ENCODE measurements at places on chromosomes 7 and 10. TPM values are rescaled to one million over a fixed set of nuclear protein-coding genes. Genes with fewer than 3 reads are reported as not detected.

The CFAP46 gene
- 0.76 TPM for total RNA-seq

The SRRM3 gene
- 3.3 TPM for total RNA-seq

The ASB15 gene
- total RNA-seq, result not detected

The PON3 gene
- 0.13 TPM for total RNA-seq

DNA sequence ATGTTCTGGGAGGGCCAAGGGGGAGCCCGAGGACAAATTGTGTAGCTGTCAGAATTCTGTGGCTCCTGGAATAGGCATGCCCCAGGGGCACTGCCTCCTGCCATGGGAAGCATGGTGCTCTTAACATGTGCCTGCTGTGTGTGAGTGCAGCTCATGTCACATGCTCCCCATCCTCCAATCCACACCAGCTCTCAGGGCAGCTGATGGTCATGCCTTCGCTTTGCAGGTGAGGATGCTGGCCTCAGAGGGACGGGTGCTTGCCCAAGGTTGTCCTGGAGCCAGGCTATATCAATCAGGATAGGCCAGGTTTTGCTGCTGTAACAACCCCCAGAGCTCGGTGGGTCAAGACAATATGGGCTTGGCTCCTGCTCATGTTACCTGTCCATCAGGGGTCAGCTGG, 303.4 kb downstream of the RPS24 start:
- DNase-seq, result no peak

DNA sequence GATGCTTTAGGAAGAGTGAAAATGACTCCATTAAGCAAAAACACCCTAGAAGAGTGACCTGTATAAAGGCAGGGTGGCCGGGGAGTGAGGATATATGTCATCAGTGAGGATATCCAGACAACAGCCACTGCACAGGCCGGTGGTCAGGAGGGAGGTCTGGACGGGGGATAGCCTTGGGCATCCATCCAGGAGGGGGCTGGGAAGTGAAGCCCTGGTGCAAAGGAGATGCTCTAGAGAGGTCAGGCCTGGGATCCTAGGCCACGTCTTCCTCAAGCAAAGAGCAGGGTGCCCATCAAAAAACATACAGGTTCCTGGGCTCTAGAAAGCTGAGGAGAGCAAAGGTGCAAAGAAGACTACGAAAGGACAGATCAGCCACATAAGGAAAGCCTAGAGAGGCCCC, 25.6 kb downstream of the FAM171A1 start:
- DNase-seq, result no peak

GRCh38 chr10:18545621-18546305, 105.6 kb downstream of the NSUN6 start:
- DNase-seq, result no peak

GRCh38 chr7:100346921-100347320, 11.0 kb upstream of the PILRB start:
- DNase-seq, result no peak

DNA sequence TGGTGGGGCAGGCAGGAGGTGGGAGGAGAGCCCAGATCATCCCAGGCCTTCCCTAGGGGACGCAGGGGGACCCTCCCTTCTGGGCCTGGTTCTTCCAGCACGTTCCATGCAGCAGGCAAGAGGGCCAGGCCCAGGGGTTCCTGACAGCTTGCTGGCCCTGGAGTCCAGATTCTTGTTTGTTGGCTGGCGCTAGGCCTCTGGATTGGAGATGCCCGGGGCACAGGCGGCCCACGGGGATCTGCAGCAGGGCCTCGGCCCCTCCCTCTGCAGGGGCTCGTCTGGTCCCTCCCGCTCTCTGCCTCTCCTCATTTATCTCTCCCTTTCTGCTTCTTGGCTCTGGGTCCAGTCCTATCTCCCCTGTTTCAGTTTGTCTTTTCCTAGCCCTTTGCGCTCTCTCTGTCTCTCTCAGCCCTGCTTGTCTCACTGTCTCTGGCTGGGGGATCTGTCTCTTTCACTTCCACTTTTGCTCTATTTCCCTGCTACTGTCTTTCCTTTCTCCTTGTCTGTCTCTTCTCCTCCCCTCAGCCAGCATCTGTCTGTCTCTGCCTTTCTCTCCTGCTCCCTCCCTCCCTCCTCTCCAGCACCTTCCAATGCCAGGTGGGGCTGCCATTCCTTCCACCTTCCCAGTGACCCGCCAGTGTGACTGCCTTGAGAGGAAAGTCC, 1.1 kb upstream of the AQP1 start:
- DNase-seq, result no peak

- peak; percentile 2 for DNase-seq
These were observed 13.2 kb downstream of the ARHGAP19 start for GRCh38 chr10:97279121-97279815.

DNA sequence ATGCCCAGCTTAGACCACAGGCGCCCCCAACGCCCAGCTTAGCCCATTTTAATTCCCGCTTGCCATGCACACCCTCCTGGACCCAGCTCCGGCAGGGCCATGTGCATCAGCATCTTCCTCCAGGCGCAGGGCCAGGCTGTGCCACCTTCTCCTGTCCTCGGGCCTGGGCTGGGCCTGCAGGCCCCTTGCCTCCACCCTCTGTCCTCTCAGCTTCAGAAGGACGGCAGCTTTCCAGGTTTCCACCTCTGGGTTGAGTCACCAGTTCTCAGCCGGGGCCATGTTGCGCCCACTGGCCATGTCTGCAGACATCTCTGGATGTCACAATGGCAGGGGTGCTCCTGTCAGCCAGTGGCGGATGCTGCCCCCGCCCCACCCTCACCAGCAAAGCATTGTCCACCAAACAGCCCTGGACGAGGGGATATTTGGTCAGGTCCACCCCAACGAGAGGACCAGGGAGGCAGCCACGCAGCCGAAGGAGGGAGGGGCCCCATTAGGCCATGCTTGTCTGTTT, 59.1 kb upstream of the NKX6-2 start:
- no peak for DNase-seq

GRCh38 chr10:26217396-26218086, 967 bp downstream of the GAD2 start:
- no peak for DNase-seq

GRCh38 chr10:114772496-114773196, 48.9 kb upstream of the FHIP2A start:
- peak; percentile 34 for DNase-seq

- DNase-seq, result no peak
These were observed 90.5 kb upstream of the ZNF32 start for GRCh38 chr10:43739161-43739560.

DNA sequence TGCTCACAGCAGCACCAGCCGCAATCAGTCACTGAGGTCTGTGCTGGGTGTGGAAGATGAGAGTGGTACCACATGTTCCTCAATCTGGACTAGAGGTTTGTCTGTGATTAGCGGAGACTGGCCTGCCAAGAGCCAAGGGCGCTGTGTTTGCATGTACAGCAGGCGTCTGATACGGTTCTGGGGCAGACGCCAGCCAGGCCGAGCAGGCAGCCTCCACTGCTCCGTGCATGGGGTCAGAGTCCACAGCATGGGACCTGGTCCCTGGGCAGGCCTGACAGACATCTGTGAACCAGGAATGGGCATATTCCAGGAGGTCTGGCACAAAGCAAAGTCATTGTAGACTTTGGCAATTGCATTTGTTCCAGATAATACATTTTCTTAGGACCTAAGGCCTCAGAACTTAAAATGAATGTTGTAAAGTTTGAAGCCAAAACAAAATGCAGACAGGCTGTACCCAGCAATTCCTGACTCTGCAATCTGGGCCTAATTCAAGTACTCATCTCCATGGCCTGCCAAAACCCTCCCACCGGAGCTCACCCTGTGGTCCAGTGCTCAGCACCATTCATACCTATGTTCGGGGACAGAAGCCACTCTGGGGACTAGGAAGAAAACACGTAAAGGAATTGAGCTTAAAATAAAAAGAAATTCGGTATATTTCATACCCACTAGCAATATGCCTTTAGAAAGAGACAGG, 50.0 kb upstream of the FAM20C start:
- no peak for DNase-seq

DNA sequence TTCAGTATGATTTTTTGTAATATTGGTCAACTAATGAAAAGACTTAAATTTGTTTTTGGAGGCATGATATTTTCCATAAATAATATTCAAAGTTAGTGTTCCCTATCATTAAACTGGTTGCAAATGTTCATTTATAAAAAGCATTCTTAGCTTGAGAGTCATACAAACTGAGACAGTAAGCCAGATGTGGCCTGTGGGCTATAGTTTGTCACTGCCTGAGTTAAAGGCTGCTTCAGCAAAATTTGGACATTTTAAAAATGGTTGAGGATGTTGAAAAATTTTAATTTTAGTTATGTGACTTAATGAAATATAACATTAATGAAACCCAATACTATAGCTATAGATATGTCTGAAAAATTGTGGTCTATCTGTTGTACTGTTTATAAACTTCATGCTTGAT, 180.2 kb upstream of the CACNA2D1 start:
- DNase-seq, result no peak

DNA sequence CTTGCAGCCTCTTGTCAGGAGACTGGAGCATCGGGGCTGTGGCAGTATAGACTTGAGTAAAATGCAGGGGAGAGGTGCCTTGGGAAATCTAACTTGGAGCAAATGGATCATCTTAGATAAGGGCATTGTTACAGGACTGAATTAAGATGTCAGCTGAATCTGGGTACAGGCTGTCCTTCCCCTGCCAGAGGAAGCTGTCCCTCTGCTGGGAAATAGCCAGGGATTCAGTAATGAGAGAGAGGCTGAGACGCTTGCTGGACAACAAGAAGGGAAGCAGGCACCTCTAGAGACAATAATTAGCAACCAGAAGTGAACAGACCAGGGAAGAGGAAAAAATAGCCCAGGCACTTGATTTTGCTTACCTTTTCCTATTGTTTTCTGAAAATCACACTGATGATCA, 20.7 kb upstream of the RAPGEF5 start:
- DNase-seq, result no peak

GRCh38 chr10:125859128-125859817, 21.8 kb downstream of the DHX32 start:
- no peak for DNase-seq

DNA sequence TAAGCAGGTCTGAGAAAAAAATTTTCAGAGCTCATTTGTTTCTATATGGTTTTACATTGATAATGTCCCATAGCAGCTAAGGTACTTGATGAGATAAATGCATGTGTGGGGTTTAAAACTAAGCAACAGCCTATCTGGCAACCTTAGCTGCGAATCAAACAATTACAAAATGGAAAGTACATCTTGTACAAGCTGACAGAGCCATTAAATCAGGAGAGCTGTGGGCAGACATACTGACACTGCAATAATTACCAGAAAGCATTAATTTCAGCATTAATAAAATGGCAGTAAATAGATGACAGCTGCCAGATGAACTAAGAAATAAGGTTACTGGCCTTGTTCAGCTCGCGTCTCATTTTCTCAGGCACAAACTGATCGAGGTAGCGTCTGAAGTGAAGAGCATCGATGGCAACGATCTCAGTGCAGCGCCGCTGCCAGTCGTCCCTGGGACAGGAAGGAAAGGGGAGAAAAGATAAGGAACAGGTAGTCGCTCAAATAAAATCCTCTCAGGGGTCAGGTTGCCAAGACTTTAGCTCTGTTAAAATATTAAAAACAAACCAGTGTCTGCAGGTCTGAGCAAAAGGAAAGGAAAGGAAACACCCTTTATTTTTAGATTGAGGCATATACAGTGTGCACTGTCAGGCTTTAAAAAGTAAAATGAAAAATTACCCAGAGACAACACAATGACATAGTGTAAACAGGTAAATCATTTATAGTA, 79.7 kb upstream of the OGDHL start:
- DNase-seq, result peak; percentile 30

DNA sequence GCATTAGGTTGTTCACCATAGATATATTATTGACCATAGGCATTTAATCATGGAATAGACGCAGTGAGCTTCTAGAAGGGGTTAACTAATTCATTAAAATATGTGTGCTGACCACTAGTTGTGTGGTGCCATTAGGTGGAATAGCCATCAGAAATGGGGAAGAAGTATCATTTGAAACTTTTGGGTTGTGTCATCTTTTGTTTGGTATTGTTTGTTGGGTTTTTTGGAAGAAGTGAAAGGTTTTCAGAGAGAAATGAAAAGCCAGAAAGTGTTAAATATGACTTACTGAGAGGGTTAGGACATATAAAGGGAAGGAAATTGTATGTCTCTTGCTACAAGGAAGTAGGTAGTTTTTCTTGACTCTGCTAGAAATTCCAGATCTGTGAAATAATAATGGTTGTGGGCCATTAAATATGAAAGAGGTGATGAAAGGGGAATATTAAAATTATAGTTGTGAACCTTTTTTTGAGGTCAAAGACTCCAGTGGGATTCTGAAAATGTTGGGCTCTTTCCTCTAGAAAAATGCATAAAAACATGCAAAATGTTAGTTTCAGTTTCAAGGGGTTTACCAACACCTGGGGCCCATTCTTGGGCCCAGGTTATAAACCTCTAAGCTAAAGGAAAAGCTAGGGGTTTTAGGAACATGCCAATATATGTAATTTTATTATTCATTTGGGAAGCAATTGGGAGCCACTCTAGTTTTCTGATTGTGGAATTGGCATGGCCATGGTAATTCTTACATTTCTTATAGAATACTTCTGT, 348.5 kb downstream of the BBS9 start:
- no peak for DNase-seq

GRCh38 chr10:127735723-127736221, 1.2 kb upstream of the FOXI2 start:
- no peak for DNase-seq

- DNase-seq, result no peak
These were observed 253.2 kb upstream of the SEMA3A start for GRCh38 chr7:84447636-84448293.

DNA sequence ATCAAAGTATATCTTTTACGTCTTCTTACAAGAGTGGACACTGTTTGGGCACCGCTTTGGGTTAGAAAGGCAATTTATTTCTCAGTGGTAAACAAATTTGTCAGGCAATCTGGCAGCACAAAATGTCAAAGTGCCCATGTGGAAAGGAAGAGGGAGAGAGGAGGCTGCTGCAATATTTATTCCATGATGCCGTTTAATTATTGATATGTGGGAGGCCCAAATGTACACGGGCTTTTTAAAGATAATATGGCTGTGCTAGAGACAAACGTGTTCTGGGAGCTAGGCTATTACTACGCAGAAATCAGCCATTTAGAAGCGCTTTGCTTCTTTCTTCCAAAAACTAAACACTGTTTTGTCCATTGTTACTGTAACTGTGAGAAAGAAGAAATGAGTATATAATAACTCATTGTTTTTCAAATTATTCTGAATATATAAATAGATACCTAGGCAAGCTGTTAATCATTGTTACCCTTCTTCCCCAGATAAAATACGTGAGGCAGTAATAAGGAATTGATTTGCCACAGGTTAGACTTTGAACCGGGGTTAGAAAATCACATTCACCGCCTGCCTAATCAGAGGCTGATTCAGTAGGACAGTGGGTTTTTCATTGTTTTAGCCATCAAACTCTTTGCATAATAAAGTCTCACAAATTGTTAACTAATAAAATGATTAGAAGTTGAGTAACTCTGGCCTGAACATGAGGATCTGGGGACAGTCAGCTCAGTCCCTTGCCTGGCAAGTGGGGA, 116.5 kb upstream of the FRMD4A start:
- DNase-seq, result no peak

- DNase-seq, result no peak
These were observed 33.5 kb upstream of the CUL1 start for GRCh38 chr7:148665221-148665620.

GRCh38 chr10:79203014-79203644, 134.4 kb downstream of the ZMIZ1 start:
- no peak for DNase-seq

All from dermis microvascular lymphatic vessel endothelial cell (primary cell).